ENCODE measurements at places on chromosomes 6 and 20. TPM values are rescaled to one million over a fixed set of nuclear protein-coding genes. Genes with fewer than 3 reads are reported as not detected.

GRCh38 chr6:20538131-20538662, 3.9 kb downstream of the CDKAL1 start:
- peaks cover 22% of the 10 kb centered on the region for H3K4me1 ChIP-seq
- no peak overlapping the region for H3K4me3 ChIP-seq
- peaks cover 29% of the 10 kb centered on the region for H3K36me3 ChIP-seq
- no peak for DNase-seq

GRCh38 chr20:56974499-56975250, 291.8 kb downstream of the BMP7 start:
- H3K36me3 ChIP-seq = peaks cover 11% of the 10 kb centered on the region
- DNase-seq = no peak
- H3K27me3 ChIP-seq = peaks cover 52% of the 10 kb centered on the region
- no peaks in the 10 kb centered on the region for H3K4me1 ChIP-seq
- H3K4me3 ChIP-seq = no peak overlapping the region
- no peak overlapping the region for H3K27ac ChIP-seq

- no peak for DNase-seq
- no peaks in the 10 kb centered on the region for H3K27me3 ChIP-seq
- no peak overlapping the region for H3K4me3 ChIP-seq
- H3K4me1 ChIP-seq = no peaks in the 10 kb centered on the region
Observed at GRCh38 chr20:17023806-17024205, 203.0 kb upstream of the PCSK2 start.

The PRKN gene
- 4.9 TPM for polyA plus RNA-seq

The MC3R gene
- polyA plus RNA-seq = not detected

The PNPLA1 gene
- polyA plus RNA-seq = not detected

The BANF2 gene
- not detected for polyA plus RNA-seq
